ENCODE measurements at places on chromosomes 13 and 19. TPM values are rescaled to one million over a fixed set of nuclear protein-coding genes. Genes with fewer than 3 reads are reported as not detected.
A peak's percentile ranks its signal among the peaks of the same experiment; 100 is the strongest.

TRIM28 gene
- 687 TPM for total RNA-seq

FUT2 gene
- not detected for total RNA-seq

ZNF536 gene
- total RNA-seq, result not detected

PCDH9 gene
- 0.27 TPM for total RNA-seq

CCL25 gene
- total RNA-seq, result not detected

DNA sequence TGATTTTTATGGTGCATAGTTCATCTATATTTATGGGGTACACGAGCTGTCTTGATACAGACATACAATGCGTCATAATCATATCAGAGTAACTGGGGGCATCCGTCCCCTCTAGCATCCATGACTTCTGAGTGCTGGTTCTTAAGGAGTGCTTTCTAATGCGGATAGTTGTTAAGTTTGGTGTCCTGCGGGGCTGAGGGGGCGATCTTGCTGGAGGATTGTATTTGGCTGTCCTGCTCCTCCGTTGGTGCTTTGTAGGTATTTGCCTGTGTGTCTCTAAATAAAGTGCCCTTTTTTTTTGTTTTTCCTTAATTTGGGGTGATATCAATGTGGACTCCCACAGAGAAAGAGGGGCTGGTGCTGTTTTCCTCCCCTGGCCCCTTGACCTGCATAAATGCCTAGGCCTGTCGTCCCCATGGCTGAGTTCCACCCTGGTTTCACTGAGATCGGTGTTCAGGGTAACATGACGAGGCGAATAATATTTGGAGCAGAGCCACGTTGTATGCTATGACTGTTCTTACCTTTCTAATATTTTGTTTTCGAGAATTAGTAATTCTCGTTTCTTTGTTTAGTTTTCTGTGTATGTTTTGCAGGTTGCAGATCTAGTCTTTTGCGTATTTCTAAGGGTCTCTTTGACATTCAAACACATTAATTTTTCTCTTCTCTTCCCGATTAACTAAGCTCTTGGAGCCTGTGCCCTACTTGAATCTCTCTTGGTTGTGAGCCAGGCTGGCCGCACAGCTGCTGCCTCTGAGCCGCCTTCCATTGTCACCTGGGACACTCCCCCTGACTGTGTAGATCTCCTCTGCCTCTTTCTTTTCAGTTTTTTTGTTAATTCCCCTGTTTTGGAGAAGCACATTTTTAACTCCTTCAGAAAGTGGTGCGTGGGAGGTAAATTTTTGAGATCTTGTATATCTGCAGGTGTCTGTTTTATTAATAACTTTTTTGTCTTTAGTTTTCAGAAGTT, 100.3 kb downstream of the ARHGEF7 start:
- no peak for DNase-seq

- peak; percentile 62 for DNase-seq
Observed at GRCh38 chr19:48480558-48481500, 11.7 kb downstream of the CYTH2 start.

- DNase-seq, result no peak
Observed at GRCh38 chr13:75704927-75705288, 68.8 kb downstream of the LMO7 start.

- DNase-seq, result no peak
Observed at GRCh38 chr19:571566-571974, 826 bp upstream of the BSG start.

GRCh38 chr13:83824560-83824959, 57.7 kb downstream of the SLITRK1 start:
- DNase-seq, result no peak

GRCh38 chr13:28984825-28985224, 164.7 kb downstream of the MTUS2 start:
- no peak for DNase-seq

- DNase-seq, result no peak
Observed at GRCh38 chr13:63910511-63910910, 2494.9 kb upstream of the PCDH20 start.

GRCh38 chr13:105572401-105572800, 963.1 kb downstream of the EFNB2 start:
- no peak for DNase-seq

DNA sequence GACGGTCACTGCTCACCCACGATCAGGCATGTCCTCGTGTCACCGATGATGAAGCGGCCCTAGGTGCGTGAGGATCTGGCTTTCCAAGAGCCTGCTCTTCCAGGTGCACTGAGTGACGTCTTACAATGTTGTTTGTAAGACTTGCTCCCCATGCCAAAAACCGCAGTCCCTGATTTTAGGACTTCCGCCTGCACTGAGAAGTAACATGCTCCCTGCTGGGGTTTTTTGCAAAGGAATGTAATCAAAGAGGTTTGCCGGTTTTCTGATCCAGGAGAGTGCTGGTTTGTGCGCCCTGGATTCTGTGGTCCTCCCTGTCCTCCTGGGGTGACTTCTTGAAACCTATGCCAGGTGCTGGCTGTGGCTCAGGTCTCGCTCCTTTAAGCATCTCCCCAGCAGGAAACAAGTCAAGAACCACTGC, 38.8 kb downstream of the MYO9B start:
- no peak for DNase-seq

GRCh38 chr13:33236021-33236420, 49.5 kb downstream of the STARD13 start:
- DNase-seq, result no peak

- no peak for DNase-seq
Observed at GRCh38 chr13:95492044-95492801, 60.3 kb upstream of the CLDN10 start.

DNA sequence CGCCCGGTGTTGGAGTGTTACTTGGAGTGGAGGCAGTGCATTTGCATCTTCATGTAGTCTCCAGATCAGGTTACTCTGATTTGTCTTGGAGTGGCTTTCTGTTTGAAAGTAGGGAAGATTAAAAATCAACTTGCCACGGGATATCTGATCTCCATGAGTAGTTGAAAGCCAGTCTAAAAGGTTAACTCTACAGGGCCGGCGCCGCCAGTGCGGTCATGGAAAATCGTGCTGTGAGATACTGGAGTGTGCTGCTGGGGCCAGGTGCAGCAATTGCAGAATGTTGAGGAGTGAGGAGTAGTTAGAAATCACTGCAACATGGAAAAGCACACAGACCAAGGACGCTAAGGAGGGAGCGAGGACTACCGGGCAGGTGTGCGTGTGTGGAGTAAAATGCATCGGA, 175.0 kb downstream of the STK24 start:
- DNase-seq, result no peak

DNA sequence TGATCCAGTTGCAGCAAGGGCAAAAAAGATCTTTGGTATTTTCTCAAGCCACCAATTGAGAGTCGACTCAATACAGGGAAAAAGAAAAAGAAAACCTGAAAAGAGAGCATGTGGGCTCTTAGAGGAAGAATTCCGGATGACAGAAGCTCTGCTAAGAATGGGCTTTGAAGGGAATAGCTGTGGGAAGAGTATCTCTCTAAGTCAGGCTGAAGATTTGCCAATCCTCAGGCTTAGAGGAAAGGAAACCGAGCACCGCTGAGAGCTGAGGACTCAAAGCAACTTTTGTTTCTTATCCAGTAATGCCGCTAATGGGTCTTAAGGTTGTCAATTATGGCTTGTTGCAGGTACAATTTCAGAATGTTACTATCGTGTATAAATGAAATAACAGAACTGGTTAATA, 166.4 kb downstream of the EFNB2 start:
- DNase-seq, result no peak

DNA sequence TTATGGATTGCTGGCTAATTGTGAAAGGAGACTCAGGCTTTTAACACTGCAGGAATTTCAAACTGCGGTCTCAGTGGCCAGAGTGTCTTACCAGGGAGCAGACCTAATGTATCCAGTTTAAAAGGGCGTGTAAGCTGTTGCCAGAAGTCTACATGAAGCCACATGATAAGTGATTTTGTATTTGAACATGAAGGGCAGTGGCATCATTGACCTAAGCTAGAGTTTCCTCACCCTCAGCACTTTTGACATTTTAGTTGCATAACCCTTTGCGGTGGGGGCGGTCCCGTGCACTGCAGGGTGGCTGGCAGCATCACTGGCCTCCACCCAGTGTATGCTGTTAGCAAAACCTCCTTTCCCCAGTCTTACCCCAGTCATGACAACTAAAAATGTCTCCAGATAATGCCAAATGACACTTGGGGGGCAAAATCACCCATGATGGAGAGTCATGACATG, 23.7 kb upstream of the GPR18 start:
- no peak for DNase-seq

GRCh38 chr13:79593641-79594275, 112.8 kb downstream of the NDFIP2 start:
- DNase-seq, result no peak

GRCh38 chr13:106513025-106513983, 22.2 kb downstream of the EFNB2 start:
- DNase-seq, result no peak

DNA sequence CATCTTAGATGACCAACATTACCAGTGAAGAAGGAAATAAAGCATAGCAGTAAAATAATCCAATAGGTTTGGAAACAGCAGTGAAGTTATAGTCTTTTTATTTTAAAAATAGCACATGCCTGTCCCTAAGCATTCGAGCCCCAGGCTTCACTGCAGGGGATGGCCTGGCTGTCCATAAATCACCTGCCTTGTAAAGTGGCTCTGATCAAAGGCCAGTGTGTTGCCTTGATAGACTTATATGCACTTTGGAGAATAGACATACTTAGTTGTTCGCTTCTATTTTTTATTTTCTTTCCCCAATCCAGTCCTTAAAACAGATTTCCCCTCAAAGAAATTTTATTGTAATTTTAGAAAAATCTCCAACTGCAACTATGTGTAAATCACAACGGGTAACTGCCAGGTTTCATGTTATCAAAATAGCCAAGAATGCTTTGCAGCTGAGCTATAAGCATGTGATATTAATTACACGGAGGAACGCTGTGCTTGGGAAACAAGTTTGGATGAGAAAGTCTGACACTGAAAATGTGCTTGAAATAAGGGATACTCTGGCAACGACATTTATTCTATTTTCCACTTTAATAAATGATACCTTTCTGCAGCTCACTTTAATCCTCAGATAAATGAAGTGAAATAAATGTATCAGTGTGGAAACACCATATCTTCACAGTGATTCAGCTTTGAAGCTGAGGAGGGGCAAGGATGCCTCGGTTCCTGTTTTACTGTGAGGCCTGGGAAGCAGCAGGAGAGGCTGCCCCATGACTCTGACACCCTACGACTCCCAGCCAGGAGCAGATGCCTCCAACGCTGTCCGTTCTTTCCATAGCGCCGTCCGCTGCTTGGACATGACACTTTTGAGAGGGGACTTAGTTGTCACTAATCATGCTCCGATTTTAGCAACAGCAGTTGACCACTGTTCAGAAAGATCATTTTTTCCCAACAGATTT, 5.5 kb upstream of the METTL21C start:
- DNase-seq, result no peak

GRCh38 chr13:24627090-24627714, 53.0 kb upstream of the ATP12A start:
- DNase-seq, result no peak

GRCh38 chr19:55901369-55902079, 30.6 kb downstream of the NLRP13 start:
- DNase-seq, result no peak

GRCh38 chr13:114100446-114101357, 31.7 kb downstream of the RASA3 start:
- DNase-seq, result no peak

- DNase-seq, result no peak
Observed at GRCh38 chr19:5006201-5006600, 37.3 kb downstream of the KDM4B start.

GRCh38 chr13:98538876-98539275, 38.0 kb downstream of the STK24 start:
- DNase-seq, result no peak

DNA sequence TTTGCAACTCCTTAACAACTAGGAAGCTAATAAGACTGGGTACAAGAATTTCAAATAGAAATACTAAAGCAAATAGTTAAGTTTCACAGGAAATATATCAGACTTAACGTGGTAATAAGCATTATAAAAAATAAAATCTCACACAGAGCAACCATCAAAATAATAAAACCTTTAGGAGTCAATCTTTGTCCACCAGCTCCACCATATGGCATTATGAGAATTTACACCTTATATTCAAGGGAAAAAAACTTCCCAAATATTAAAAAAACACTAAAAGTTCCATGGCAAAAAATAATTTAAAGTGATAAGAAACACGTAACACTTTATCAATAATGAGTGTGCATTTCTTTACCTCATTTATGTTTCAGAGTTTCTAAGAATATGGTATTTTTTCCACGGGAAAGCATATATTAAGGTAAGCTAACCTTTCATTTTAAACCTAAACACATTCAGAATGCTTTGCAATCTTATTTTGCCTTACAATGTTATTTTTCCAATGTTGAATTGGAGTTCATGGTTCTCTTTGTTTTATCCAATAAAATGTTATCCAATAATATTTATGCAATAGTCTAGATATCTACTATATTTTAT, 423.2 kb upstream of the SGCG start:
- no peak for DNase-seq

DNA sequence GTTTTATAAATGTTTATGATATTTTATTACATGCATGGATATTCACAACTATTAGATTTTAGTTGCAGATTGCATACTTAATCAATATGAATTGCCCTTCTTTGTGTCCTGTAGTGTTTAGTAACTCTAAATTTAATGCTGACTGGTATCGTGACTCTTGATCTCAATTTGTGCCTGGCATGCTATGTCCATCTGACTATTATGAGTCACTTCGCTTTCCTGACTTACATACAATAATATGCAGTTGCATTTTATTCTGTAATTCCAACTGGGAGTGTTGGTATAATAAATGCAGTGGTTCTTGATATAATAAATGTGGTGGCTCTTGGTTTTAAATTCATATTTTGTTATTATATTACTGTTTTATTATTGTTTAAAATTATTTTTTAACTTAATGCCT, 277.5 kb downstream of the LIG4 start:
- DNase-seq, result no peak

DNA sequence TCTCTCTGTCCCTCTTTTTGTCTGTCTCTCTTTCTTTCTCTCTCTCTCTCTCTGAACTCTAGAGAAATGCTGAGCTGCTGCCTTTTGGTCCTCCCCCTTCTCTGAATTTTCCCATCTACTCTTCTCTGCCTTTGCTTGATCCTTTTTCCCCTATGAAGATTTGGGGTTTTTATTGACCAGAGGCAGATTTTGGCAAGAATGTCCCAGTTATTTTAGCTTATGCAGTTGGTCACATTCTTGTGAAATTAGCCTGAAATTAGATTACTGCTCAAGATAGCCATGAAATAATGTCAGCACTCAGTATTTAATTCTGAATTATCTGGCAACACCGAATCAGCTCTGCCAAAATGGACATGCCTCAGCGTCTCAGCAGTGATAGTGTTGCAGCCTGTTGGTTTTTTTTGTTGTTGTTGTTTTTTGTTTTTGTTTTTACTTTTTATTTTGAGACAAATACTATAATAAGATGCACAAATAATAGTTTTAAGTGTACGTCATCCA, 17.2 kb upstream of the SPART start:
- no peak for DNase-seq

DNA sequence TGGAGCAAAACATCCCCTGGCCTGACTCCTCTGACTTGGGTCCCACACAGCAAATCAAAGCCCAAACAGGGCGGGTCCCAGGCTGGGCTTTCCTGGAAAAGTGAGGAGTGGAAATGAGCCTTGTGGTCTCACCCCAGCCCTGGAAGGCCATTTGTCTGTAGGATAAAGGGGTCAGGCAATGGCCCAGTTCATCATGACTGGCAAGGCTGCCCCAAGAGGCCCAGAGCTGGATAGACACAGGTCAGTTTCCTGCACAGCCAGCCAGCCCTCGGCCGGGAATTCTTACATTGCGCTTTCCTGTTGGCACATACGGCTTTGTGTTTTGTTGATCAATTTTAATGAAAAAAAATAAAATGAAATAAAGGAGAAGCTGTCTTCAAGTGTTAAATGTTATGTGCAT, 174.3 kb downstream of the TSHZ3 start:
- no peak for DNase-seq

All from activated T-helper 1 cell treated with anti-CD3 and anti-CD28 coated beads, Interleukin-12 subunit alpha, Interleukin-12 subunit beta, Interleukin-2, Interleukin-4 antibody, amounts not matched to agents 30 ng/mL and 10 ng/mL and 1 ng/mL, durations not matched to agents 14 hours and 24 hours and 36 hours (primary cell).